ENCODE measurements at places on chromosomes 12 and 14. TPM values are rescaled to one million over a fixed set of nuclear protein-coding genes. Genes with fewer than 3 reads are reported as not detected.

The CD163 gene
- 14.5 TPM for polyA plus RNA-seq

DNA sequence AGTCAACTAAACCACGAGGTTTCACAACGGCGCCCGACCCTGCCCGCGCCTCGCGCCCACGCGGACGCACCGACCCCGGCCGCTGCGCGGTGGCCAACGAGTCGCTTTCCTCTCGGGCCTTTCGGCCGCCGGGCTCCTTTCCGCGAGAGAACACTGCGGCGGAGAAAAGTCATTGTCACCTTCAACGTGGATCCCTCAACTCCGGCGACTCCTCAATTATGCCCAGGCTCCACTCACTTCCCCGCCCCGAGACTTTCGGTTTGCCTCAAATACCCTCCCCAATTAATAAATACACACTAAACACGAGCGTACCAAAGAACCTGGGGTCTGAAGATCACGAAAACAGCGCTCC is 450 bp downstream of the SINHCAF start:
- no peak for DNase-seq

DNA sequence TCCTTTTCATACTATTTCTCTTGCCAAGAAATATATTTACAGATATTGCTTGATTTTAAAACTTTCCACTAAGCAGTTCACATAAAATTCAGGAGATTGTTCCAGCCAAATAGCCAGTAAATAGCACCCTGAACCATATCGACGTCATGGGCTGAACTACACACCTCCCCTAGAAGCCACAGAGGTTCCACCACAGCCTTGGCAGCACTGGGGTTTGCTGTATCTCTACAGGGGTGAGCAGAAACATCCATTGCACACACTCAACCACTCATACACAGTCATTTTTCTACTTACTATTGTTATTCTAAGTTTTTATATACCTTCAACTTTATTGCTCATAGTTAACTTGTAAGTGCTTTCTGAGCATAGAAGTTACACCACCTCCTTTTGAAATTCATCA is 8.1 kb upstream of the EIF2S3B start:
- no peak for DNase-seq

DNA sequence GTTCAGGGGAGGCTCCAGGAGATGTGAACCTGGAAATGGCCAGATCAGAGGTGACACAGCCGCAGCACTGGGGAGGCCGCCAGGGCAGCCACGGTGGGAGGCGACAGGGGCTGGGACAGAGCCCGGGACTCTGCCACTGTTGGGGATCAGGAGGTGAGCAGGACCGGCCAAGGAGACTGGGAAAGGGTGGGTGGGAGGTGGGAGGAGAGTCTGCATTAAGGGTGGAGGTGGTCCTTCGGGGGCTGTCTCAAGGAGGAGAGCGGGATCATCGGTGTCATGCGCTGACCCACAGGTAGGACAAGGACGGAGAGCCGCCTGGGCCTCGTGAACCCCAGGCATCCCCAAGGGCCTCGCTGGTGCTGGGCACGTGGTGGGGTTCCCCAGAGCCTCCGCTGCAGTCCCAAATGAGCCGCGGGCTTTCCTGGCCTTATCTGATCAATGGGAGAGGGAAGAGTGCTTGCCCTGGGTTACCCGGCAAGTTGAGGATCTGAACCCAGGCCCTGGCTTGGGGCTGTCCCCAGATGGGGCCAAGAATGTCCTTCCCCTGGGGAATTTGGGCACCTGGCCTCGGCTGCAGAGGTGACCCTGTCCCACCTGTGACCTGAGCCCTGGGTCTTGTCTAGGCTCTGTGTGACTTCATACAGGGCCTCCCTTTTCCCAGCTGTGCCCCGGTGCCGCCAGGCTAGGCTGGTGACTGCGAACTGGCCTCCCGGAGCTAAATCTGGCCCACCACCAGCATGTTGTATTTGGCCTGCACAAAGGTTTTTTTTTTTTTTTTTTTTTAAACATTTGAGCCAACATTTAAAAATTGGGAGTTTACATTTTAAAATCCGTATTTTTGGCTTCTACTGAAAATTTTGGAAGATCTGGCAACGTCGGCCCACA is 13.2 kb downstream of the BEGAIN start:
- no peak for DNase-seq

- no peak for DNase-seq
Observed at GRCh38 chr14:72612041-72612440, 281.9 kb downstream of the DPF3 start.

- DNase-seq = no peak
Observed at GRCh38 chr12:50110127-50110761, 1.8 kb upstream of the COX14 start.

DNA sequence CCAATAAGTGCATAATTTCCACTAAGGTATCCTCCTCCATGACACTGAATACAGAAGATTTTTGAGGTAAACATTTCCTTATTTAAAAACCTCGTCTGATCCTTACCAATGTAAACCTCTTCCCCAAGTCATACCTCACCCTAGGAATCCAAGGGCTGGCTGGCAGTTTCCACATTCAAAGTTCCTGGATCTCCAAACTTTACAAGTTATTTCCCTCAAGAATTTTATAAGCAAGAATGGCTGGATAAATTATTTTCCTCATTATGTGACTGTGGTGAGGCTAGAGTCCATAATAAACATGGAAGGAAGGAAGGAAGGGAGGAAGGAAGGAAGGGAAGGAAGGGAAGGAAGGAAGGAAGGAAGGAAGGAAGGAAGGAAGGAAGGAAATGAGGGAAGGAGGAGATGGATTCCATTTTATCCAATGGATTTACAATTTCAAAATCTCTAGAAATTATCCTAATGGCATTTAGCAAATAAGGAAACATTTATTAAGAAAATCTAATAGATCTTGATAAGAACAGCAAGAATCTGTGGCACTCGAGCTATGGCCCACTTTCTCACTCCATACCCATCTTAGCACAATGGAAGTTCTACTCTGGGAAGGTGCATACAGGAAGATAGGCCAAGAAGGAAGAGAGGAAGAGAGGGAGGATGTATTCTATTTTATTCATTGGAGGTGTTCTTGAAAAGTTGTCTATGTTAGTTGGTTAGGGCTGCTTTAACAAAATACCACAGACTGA is 477.8 kb upstream of the TMPO start:
- no peak for DNase-seq
